ENCODE measurements at places on chromosomes 16 and 17. TPM values are rescaled to one million over a fixed set of nuclear protein-coding genes. Genes with fewer than 3 reads are reported as not detected.

The TSPOAP1 gene
- 27.9 TPM for total RNA-seq

The CD7 gene
- total RNA-seq = not detected

The NAGS gene
- 0.93 TPM for total RNA-seq

The KRT20 gene
- total RNA-seq = not detected

The PEMT gene
- total RNA-seq = 39.2 TPM

The TMEM204 gene
- total RNA-seq = 0.98 TPM

The HES7 gene
- total RNA-seq = 0.41 TPM

The INPP5K gene
- 19.4 TPM for total RNA-seq

The KLHL10 gene
- not detected for total RNA-seq

The RCVRN gene
- 0.35 TPM for total RNA-seq

The RBFOX1 gene
- total RNA-seq = 1.4 TPM

The KRTAP4-4 gene
- not detected for total RNA-seq

The DOC2A gene
- total RNA-seq = 5.7 TPM

The CA7 gene
- not detected for total RNA-seq

The ZNF597 gene
- 2.2 TPM for total RNA-seq

The SPATA32 gene
- total RNA-seq = 0.23 TPM

The CD300A gene
- not detected for total RNA-seq

The STAT5B gene
- total RNA-seq = 48.3 TPM

The NPB gene
- 1.1 TPM for total RNA-seq

The RSAD1 gene
- total RNA-seq = 42.9 TPM

The MINK1 gene
- 76.6 TPM for total RNA-seq

The ABCA8 gene
- 13.3 TPM for total RNA-seq

The PTX4 gene
- not detected for total RNA-seq

The SPATA22 gene
- total RNA-seq = not detected

The CRHR1 gene
- 0.41 TPM for total RNA-seq

The CHD3 gene
- 59.7 TPM for total RNA-seq

The MYOCD gene
- 0.09 TPM for total RNA-seq

The TMEM238L gene
- not detected for total RNA-seq

The FN3KRP gene
- 44.1 TPM for total RNA-seq

The CMIP gene
- 41.2 TPM for total RNA-seq

The SLC6A4 gene
- not detected for total RNA-seq

The NLRC5 gene
- total RNA-seq = not detected

The WSCD1 gene
- 93.3 TPM for total RNA-seq

The CYLD gene
- total RNA-seq = 11.9 TPM

The NTN1 gene
- 10.1 TPM for total RNA-seq

The CD79B gene
- 0.86 TPM for total RNA-seq

The VWA3A gene
- total RNA-seq = not detected

The HAP1 gene
- total RNA-seq = 1.6 TPM

The HOXB7 gene
- total RNA-seq = 11.4 TPM

The PIPOX gene
- 3.3 TPM for total RNA-seq

The SLC16A5 gene
- 6.0 TPM for total RNA-seq

The SDK2 gene
- 31.2 TPM for total RNA-seq

The NUP93 gene
- total RNA-seq = 151 TPM

The PYCARD gene
- total RNA-seq = 3.3 TPM

The NIP7 gene
- total RNA-seq = 42.3 TPM

The ZP2 gene
- not detected for total RNA-seq

The TM4SF5 gene
- not detected for total RNA-seq

The TMEM106A gene
- total RNA-seq = 5.8 TPM

The ODAD4 gene
- total RNA-seq = 4.2 TPM

The CDH16 gene
- total RNA-seq = not detected

The PRSS21 gene
- not detected for total RNA-seq

The MFSD6L gene
- total RNA-seq = not detected

The SALL1 gene
- 85.7 TPM for total RNA-seq

The BRCA1 gene
- total RNA-seq = 62.4 TPM

The TBC1D3E gene
- total RNA-seq = not detected

Data from neural crest cell (in vitro differentiated cells).